ENCODE measurements at places on chromosomes 1 and 21.

DNA sequence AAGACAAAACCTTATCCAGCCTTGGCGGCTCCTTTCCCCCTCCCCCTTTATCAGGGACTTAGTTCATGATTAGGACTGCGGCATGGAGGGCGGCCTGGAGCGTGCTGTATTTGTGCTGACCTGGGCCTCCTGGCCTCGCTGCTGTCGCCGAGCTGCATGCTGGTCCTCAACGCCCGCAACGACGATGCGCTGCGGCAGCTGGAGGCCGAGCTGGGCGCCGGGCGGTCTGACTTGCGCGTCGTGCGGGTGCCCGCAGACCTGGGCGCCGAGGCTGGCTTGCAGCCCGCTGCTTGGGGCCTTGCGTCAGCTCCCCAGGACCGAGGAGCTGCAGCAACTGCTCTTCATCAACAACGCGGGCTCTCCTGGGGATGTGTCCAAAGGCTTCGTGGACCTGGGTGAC is 70.9 kb downstream of the TM2D1 start:
- no peak for DNase-seq

- peak; percentile 85 for DNase-seq
Measured at GRCh38 chr21:29195981-29196669, 65.7 kb downstream of the MAP3K7CL start.

DNA sequence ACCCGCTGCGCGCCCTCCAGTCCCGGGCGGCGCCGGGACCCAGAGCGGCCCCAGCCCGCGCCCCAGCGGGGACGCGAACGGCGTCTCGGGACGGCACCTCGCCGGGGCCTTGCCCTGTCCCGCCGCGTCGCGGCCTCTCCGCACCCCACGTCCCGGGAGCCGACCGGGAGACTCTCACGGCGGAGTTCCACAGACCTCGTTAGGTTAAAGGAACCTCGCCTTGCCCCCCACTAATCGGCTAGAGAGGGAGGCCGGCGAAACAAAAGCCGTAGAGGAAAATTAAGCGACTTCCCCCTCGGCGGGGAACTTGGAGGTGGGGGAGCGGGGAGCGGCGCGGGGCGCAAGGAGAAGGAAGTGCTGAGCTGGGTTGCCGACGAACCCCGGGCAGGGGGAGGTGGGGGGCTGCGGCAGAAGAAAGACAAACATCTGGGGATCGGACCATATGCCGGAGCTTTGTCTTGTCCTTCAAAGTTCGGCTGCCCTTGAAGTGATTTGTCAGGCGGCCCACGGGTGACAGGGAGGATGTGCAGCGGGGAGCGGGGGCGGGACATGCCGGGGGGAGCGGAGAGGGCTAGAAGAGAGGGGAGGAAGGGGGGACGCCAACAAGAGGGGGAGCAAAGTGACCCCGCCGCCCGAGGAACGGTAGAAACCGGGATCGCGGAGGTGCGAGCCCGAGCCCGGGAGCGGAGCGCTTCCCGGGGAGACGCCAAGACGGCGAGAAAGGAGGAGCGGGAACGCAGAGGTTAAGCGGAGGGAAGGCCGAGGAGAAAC is 120.0 kb upstream of the RRP15 start:
- peak; percentile 65 for DNase-seq

DNA sequence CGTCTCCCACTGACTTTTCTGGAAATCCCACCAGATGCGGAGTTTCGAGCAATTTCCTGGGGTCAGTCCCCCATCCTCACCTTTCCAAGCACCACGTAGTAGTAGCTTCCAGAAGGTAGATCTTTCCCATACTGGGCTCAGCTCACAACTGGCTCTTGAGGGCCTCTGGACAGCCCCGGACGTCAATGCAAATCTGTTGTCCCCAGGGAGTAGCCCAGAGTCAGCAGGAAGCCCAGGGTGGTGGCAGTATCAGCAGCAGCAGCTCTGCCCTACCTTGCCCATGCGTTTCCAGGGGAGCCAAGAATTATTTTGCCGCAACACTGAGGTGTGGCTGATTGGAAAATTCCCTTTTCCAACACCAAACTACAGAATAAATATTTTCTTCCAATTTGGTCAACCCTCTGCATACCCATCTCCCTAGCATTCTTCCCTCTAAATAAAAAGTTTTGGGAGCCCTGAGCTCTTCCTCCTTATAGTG is 70.3 kb downstream of the CD46 start:
- DNase-seq = no peak
